NCI-H187 treated with DMSO at 0.1 percent for 48 hours (cell line): ENCODE measurements at places on chromosomes 4 and X.

DNA sequence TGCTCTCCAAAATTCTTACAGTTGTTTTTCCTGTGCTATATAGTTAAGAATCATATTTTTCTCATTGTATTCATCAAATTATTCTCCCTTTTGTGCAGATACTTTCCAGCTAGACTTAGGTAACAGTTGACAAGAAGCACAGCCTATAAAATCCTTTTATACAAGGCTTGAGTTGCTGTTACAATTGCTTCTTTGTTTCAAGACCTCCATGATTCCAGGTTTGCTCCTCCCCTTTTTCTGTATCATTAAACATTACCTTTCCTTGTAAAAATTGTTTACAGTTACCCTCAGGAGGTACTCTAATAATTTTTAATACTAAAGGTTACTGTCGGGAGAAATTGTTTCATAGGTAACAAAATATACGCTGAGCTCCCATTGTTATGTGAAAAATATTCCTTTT is 192.3 kb upstream of the GRID2 start:
- no peak for DNase-seq

GRCh38 chr4:156832886-156833285 is 138.7 kb downstream of the PDGFC start:
- DNase-seq = no peak

- DNase-seq = no peak
These were observed 158.8 kb downstream of the ADGRA3 start for GRCh38 chr4:22356987-22357596.

DNA sequence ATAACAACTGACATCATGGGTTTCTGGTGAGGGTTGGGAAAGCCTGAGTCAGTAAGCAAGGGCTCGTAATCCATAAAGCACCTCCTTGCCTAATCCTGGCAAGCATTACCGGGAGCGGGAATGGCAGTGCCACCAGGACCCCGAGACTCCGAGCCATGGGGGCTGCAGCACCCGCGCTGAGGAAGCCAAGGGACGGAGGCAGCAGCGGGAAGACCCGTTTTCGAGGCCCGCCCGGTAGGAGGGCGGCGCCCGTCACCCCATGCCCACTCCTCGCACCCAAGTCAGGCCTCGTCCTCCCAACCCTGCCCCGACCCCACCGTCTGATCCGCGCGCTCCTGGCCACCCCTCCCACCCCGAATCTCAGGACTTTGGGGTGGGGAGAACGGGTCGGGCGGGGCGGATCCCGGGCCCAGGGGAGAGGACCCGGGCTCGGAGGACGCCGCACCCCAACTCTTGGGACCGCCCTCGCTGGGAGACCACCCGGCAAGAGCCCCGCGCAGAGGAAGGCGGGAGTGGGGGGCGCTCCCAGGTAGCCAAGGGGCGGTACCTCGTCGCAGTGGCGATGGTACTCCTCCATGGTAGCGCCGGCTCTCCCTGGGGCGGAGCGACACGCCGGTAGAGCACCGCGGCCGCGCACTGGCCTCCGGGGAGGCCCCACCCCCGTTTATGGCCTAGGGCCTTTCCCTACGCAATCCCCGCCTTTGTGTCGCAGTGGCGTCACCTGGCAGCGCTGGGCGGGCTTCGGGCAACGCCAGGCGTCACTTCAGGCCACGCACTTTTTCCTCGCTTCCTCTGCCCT is at the start of gene DYNLT3:
TSS of gene DYNLT3 (minus strand) at position 638 of the 799 bp plus-strand sequence. CDS start at position 577, 61 bp downstream.
- no peak for DNase-seq

DNA sequence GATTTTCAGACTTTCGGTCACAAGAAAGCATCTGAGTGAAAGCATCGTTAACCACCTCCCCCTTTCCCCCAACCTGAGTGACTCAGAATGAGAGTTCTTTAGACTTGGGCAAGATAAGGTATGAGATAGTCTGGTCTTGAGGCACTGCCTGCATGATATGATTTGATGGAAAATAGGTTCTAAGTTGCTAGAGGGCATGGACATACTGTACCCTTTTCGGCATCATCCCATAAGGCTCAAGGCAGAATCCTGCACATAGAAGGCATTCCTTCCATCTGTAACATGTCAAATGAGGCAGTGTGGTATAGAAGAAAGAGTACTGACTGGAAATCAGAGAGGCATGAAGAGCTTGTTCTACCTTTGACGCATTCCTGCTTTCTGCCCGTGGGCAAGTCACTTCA is 16.8 kb upstream of the AMOT start:
- no peak for DNase-seq

DNA sequence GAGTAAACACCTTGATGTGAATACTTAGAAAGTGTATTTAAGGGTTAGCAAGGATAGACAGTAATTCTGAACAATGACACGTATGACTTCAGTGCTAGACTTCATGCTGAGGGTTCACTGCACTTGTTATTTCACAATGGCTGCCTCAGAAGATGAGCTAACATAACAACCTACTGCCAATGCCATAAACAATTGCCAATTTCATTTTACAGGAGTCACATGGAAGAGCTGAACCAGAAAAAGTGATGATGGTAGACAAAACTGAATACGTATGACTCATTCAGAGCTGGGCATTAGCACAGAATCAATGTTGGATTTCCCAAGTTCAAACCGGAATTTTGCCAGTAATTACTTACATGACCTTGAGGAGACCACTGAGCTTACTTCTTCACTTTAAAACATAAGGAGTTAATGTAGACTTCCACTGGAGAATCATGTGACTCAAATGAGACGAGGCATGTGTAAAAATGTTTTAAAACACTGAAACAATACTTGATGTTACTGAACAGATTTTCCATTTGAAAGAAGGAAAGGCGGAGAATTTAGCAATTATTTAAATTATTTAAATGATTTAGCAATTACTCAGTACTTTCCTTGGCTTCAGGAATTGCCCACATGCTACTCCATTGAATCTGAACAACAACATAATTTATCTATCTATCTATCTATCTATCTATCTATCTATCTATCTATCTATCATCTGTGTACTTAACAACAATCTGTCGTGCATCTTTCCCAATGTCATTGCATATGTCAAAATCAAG is 868.5 kb upstream of the SLIT2 start:
- DNase-seq = no peak

- DNase-seq = no peak
These were observed 94.6 kb downstream of the PAPSS1 start for GRCh38 chr4:107625391-107625902.

DNA sequence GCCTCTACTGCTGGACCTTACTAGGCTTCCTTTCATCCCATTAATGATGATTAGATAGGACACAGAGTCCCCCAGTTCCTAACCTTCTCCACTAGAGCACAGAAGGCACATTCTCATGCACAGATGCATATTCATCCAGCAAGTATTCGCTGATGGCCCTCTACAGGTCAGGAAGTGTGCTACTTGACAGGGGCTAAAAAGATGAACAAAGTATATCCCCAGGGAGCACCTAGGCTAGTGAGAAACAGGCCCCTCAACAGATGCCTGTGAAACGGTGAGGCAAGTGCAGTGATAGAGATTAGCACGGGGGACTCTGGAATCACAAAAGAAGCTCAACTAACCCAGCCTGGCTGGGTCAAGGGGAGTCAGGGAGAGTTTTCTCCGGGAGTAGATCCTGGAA is 95.8 kb downstream of the MGST2 start:
- DNase-seq = no peak

DNA sequence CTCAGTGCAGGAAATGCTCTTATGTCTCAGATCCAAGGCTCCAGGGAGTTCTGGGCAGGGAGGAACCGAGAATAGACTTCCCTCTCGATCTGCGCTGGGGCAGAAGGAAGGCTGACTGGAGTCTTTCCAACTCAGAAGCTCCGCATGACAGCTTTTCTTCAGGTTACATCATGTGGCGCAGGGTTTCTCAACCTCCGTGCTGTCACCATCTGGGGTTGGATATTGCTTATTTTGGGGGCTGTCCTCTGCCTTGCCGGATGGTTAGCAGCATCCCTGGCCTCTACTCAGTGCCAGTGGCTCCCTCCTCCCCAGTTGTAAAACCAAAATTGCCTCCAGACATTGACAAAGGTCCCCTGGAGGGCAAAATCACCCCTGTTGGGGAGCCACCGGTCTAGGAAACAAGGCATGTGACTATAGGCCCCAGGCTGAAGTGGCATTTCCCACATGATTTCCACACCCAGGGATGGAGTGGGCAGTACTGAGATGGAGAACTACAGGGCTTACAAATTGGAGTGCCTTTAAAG is 21.4 kb downstream of the REELD1 start:
- no peak for DNase-seq

- peak; percentile 51 for DNase-seq
These were observed 50.6 kb downstream of the LGI2 start for GRCh38 chr4:24980064-24980690.

DNA sequence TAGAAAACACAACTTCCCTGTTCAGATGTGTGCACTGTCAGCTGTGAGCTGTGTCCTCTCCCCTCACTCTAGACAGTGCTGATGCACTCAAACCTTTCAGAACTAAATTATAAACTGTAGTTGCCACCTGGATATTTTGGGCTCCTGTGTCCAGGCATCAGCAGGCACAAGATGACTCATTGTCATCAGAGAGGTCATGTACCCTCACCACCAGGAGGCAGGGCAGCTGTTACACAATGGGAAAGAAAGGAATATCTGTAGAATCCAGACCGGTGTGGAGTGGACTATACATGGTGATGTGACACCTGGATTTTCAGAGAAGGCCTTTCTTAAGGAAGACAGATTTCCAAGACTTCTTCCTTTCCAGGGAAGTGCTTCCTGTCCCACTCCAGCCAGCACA is 854.4 kb upstream of the AGA start:
- no peak for DNase-seq

- DNase-seq = no peak
These were observed 193.0 kb upstream of the LCORL start for GRCh38 chr4:18214411-18215055.

DNA sequence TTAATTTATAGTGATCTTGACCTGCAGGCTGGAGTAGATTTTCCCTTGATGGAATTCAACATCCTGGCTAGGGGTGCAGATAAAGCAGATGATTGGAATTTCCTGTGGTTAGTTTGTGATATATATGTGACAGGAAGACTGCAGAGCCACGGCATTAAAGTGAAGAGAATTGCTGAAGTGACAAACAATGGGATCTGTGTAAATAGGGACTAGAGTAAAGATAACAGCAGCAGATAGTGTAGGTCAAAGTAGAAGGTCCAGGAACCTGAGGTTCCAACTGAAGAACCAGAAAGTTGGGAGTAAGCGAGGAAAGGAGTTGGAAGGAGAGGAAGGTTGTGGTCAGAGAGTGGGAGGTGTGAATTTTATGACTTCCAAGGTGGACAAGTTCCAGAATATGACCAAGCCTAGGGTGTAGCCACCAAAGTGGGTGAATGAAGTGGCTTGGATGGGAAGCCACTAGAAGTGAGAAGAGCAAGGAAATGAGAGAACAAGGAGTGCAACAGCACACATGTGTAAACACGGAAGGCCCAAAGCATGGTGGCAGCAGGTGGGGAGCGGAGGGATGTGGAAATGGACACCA is 325.0 kb downstream of the RAB28 start:
- DNase-seq = peak; percentile 57

- no peak for DNase-seq
These were observed 82.3 kb downstream of the DNAAF6 start for GRCh38 chrX:107288676-107289075.

DNA sequence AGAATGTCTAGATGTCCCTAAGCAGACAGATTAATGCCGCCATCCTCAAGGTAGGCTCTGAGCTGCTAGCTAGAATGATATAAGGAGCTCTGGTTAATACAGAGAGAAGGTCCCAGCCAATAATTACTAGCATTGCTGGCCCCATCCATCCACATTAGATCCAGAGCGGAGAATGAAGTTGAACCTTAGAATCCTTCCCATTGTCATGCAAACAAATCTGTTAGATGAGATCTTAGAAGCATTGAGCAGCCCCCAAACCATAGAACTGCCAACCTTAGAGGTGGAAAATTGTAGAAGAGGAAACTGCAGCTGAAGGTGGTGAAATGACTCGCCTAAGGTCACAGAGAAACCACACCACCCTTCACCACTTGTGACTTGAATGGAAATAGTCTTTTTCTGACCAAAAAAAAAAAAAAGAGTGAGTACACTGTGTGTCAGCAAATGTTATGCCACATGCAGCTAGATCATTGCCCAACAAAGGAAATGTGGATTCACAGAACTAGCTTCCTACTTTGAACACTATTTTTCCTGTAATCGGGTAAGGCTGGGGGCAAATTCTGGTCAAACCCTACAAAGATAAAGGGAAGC is 162.1 kb downstream of the SMIM20 start:
- DNase-seq = no peak

DNA sequence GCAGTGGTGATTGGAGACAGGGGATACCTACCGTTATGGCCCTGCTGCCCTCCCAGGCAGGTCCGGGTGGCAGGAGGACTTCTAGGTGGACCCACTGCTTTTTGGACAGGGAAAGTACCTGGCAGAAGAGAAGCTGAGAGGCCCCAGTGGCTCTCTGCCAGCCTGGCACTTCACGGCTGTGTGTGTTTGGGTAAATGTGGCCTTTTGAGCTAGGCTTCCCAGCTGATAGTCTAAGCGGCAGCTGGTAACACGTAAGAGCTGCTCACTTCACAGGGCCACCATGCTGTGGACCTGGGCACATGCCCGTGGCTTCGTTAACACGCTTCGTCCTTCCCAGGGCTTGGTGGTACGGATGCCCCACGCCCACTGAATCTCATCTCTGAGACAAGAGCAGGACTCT is 92.0 kb upstream of the CLCN4 start:
- DNase-seq = no peak

- DNase-seq = peak; percentile 8
These were observed 411.9 kb downstream of the GPAT3 start for GRCh38 chr4:83947830-83948193.

- DNase-seq = no peak
These were observed 80.9 kb upstream of the MTM1 start for GRCh38 chrX:150487369-150488094.

DNA sequence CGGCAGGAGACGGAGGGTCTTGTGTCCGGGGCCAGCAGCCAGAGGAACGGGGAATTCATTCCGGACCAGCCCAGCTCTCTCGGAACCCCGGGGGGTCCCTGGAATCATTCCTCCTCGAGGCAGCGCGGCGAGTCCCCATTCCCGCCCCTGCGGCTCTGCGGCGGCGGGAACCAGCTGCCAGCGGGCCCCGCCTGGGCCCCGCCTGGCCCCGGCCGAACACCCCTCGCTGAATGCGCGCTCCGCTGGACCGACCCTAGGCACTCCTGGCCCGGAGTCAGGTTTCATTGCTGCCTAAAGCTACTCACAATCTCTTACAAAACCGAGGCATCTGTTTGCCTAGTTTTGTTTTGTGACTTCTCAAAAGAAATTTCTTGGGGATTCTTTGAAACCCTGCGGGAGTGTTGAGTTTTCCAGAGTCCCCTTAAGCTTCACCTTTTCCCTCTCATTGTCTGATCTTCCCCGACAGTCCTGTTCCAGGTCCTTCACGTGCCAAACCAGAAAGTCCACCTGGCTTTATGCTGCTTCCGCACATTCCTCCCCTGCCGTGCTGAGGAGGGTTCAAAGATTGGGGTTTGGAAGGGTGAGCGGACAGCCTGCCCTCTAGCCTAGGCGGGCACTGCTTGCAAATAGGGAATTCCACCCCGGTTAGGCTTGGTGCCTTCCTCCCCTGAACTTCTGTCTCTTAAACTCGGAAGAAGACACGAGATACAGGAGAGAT is 789 bp downstream of the ARHGAP10 start:
- DNase-seq = no peak
